H1 (cell line): ENCODE measurements at places on chromosomes 16 and 17. TPM values are rescaled to one million over a fixed set of nuclear protein-coding genes. Genes with fewer than 3 reads are reported as not detected.

GRCh38 chr17:1216217-1217088, 36.7 kb upstream of the ABR start:
- DNase-seq: no peak

DNA sequence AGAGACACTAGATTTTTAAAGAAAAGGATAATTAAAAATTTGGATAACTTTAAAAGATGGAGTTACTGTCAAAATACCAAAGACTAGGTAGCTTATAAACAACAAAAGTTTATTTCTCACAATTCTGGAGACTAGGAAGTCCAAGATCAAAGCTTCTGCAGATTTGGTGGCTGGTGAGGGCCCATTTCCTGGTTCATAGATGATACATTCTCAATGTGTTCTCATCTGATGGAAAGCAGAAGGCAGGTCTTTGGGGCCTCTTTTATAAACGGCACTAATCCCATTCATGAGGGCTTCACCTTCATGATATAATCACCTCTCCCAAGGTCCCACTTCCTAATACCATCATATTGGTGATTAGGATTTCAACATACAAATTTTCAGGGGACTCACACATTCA, 33.7 kb downstream of the NLK start:
- no peak for DNase-seq

DNA sequence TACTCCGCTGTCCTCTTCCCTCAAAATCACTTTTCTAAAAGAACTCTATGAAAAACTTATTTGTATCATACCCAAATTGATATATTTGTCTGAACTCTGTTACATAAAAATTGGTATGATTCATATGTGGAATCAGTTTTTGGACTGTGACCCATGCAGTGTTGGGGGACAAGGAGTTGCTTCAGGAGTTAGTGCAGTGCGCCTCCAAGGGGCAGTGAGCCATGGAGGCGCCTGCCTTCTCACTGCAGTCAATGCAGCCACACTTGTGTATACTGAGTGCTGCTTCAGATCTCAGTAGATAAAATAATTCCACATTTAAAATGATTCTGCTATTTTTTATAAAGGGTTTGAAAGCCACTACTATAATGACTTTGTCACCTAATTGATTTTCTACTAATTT, 32.5 kb downstream of the DGKE start:
- no peak for DNase-seq

GRCh38 chr16:49441366-49441780, 67.8 kb downstream of the C16orf78 start:
- peak; percentile 68 for DNase-seq

DNA sequence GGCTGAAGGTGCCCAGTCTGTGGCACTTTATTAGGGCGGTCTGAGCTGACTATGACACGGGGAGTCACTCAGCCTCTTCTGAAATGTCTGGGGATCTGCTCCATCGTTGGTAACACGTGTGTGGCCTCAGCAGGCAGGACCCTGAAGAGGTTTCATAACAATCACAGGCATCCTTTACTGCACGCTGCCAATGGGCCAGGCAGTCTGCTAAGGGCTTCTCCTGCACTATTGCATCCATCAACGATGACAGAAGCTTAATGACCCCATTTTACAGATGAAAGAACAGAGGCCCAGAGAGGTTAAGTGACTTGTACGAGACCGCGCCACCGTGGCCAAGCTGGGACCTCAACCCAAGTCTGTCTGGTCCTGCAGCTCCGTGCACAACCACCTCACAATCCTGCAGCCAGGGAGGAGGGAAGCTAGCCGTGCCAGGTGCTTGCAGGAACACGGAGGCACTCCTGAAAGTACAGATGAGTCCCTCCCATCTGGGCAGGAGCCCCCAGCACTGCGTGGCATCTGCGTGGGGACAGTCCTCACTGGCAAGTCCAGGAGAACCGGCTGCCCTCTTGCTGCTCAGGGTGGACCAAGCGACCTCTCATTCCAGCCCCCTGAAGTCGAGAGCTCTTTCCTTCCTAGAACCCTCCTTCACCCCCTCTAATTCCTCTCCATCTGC, 40.0 kb downstream of the RPH3AL start:
- DNase-seq: no peak

GRCh38 chr17:7750321-7750821, 32.8 kb downstream of the DNAH2 start:
- no peak for DNase-seq

DNA sequence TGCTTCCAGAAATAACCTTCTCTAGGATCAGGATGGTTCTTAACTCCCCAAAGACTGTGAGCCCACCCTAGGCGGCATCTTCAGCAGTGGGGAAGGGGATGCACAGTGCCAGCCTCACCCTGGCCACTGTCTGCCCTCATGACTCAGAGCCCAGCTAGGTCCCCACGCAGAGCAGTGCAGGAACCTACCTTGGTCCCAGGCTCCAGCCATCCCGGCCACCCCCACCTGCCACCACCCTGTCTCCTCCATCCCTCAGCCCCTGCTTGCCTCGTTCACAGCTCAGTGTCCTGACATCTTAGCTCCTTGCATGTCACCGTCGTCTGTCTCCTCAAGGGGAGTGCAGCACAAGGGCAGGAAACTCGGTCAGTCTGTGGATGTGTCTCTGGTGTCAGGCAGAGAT, 16.1 kb upstream of the KRTAP17-1 start:
- DNase-seq: peak; percentile 28

DNA sequence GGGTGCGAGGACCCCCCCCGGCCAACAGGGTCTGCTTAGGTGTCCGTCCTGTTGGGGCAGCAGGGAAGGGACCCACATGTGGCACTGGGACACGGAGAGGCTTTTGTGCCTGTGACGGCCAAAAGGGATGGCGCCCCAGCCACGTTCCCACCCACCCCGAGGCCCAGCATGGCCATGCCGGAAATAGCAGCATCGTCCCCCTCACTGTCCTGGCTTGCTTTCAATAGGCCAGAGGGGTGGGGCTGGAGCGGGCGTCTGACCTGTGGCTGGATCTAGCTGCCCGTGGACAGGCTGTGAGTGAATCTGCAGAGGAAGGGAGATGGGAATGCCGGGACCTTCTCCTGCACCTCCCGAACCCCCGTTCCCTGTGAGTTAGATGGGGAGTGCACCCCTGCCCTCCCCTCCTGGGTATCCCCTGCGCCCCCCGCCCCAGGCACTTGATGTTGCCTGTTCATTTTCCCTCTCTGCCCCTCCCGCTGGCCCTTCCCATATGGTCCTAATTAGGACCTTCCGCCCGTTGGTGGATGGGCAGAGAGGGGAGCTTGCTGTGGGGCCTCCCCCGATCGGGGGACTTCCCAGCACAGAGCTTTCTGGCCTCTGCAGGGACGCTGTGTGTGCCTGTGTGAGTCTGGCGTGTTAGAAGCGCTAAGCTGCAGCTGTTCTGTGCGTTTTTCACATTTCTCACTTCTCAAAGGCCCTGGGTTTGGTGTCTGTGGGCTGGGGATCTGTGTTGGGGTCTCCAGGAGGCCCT, 292.8 kb downstream of the SEC14L1 start:
- no peak for DNase-seq

GRCh38 chr17:850851-851763, 69.0 kb downstream of the MRM3 start:
- no peak for DNase-seq

Gene C16orf96
- 1.3 and 1.6 TPM in 2 replicates for total RNA-seq

Gene CA10
- total RNA-seq: 0.63 and 0.96 TPM in 2 replicates

Gene MYH1
- total RNA-seq: 0.06 TPM in 1 of 2 replicates, not detected in the other
